ENCODE measurements at places on chromosomes 4 and X. TPM values are rescaled to one million over a fixed set of nuclear protein-coding genes. Genes with fewer than 3 reads are reported as not detected.
A peak's percentile ranks its signal among the peaks of the same experiment; 100 is the strongest.

Gene CAMK2D
- polyA plus RNA-seq, result 21.1 TPM

Gene SPANXN1
- polyA plus RNA-seq, result not detected

Gene UGT2B10
- polyA plus RNA-seq, result not detected

Gene NPY1R
- polyA plus RNA-seq, result 3.5 TPM

Gene CPZ
- not detected for polyA plus RNA-seq

Gene IGFBP7
- 44.0 TPM for polyA plus RNA-seq

Gene PCDH11X
- not detected for polyA plus RNA-seq

Gene SHISA3
- 0.54 TPM for polyA plus RNA-seq

DNA sequence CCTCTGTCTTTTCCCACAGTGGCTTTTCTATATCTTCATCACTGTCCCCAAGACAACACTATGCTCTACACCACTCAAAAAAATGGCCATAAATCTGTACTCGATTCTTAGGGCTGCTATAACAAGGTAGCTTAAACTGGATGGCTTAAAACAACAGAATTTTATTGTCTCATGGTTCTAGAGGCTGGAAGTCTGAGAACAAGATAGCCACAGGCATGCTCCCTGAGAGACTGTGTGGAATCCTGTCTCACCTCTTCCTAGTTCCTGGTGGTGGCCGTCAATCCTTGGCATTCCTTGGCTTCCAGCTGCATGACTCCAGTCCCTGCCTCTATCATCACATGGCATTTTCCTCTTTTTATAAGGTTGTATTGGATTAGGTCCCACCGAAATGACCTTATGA lies 70.7 kb upstream of the DCLK2 start:
- no peak overlapping the region for H3K27ac ChIP-seq
- H3K36me3 ChIP-seq, result no peaks in the 10 kb centered on the region
- no peak for DNase-seq
- no peaks in the 10 kb centered on the region for H3K27me3 ChIP-seq

GRCh38 chrX:2967584-2967983 lies 38.4 kb upstream of the ARSD start:
- H3K4me3 ChIP-seq, result no peak overlapping the region
- DNase-seq, result no peak
- H3K27me3 ChIP-seq, result no peaks in the 10 kb centered on the region
- no peaks in the 10 kb centered on the region for H3K36me3 ChIP-seq
- H3K27ac ChIP-seq, result no peak overlapping the region

DNA sequence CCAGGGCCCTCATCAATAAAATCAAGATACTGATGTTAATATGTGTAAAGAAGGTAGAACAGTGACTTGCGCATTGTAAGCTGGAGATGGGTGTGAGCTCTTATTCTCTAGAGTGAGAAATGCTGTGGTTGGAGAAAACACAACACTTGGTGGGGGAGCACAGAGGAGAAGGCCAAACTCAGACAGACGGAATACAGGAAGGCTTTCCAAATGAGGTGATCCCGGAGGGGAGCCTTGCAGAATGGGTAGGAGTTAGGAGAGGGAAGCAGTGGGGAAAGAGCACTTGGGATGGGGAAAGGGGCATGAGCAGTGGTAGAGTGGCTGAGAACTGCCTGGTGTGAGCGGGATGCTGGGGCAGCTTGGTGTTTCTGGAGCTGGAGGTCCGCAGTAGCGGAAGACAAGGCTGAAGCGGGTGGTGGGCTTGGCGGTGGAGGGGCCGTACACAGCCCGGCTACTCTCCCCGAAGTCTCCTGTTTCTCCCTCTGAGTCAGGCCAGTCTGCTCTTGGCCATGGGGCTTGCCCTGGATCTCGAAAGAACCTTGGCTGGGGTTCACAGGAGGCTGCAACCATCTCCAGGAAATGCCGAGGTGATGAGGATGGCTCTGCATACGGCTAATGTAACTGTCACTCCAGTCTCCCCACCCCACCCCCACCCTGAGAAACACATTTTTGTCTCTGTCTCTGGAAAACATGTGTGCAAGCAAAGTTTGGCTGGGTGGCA lies 11.3 kb upstream of the PLAC1 start:
- no peak overlapping the region for H3K4me3 ChIP-seq
- peak overlapping the region; percentile 51 for H3K27ac ChIP-seq
- H3K36me3 ChIP-seq, result no peaks in the 10 kb centered on the region
- DNase-seq, result no peak

GRCh38 chr4:39527296-39528060 lies at the start of gene UGDH:
Gene UGDH (minus strand): TSS chr4:39527439. CDS start chr4:39521512, 5,927 bp downstream.
- peak; percentile 99 for DNase-seq
- H3K27me3 ChIP-seq, result no peaks in the 10 kb centered on the region
- H3K36me3 ChIP-seq, result no peaks in the 10 kb centered on the region
- peak within 1 kb of the TSS; percentile 77 for H3K4me3 ChIP-seq
- H3K27ac ChIP-seq, result peak within 1 kb of the TSS; percentile 80

- H3K27me3 ChIP-seq, result peaks cover 14% of the 10 kb centered on the region
- no peak overlapping the region for H3K27ac ChIP-seq
- H3K4me1 ChIP-seq, result peaks cover 10% of the 10 kb centered on the region
- no peaks in the 10 kb centered on the region for H3K36me3 ChIP-seq
- no peak overlapping the region for H3K4me3 ChIP-seq
Observed at GRCh38 chr4:171812333-171812664, 905 bp upstream of the GALNTL6 start.

GRCh38 chr4:28523681-28524190 lies 1663.1 kb downstream of the STIM2 start:
- H3K4me1 ChIP-seq, result no peaks in the 10 kb centered on the region
- H3K36me3 ChIP-seq, result no peaks in the 10 kb centered on the region
- no peak overlapping the region for H3K4me3 ChIP-seq
- H3K27ac ChIP-seq, result no peak overlapping the region
- no peaks in the 10 kb centered on the region for H3K27me3 ChIP-seq
- DNase-seq, result no peak

DNA sequence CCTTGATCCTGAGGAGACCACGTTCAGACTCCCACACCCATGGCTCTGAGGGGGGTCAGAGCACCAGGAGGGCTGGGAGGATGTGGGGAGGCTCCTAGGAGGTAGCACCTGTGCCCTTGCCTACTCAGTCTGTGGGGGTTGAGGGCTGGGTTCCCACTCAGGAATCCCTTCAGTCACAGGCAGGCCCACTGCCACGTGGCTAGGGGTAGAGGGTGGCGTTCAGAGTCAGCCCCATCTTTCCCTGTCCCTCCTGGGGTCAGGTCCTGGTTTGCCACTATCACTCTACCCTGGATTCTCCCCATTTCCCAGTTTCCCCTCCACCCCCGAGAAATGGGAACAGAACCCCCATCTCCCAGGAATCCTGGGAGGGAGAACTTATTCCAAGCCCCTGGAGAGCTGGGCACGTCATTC lies 111.3 kb downstream of the PSAPL1 start:
- no peak overlapping the region for H3K27ac ChIP-seq
- H3K36me3 ChIP-seq, result no peaks in the 10 kb centered on the region
- no peak overlapping the region for H3K4me3 ChIP-seq
- H3K27me3 ChIP-seq, result no peaks in the 10 kb centered on the region

GRCh38 chr4:16663307-16663706 lies 235.1 kb downstream of the LDB2 start:
- H3K4me1 ChIP-seq, result no peaks in the 10 kb centered on the region
- H3K36me3 ChIP-seq, result no peaks in the 10 kb centered on the region
- H3K27ac ChIP-seq, result no peak overlapping the region
- H3K4me3 ChIP-seq, result no peak overlapping the region
- H3K27me3 ChIP-seq, result no peaks in the 10 kb centered on the region

GRCh38 chrX:124028182-124028581 lies 66.7 kb downstream of the STAG2 start:
- no peaks in the 10 kb centered on the region for H3K36me3 ChIP-seq
- no peak for DNase-seq
- no peaks in the 10 kb centered on the region for H3K4me1 ChIP-seq
- no peak overlapping the region for H3K27ac ChIP-seq
- no peaks in the 10 kb centered on the region for H3K27me3 ChIP-seq

GRCh38 chr4:110296892-110297291 lies 98.5 kb upstream of the ELOVL6 start:
- no peaks in the 10 kb centered on the region for H3K4me1 ChIP-seq
- H3K27me3 ChIP-seq, result peaks cover 7% of the 10 kb centered on the region
- H3K27ac ChIP-seq, result no peak overlapping the region
- H3K36me3 ChIP-seq, result no peaks in the 10 kb centered on the region
- DNase-seq, result no peak

GRCh38 chr4:122819708-122820449 lies 6.8 kb upstream of the FGF2 start:
- DNase-seq, result no peak
- H3K27ac ChIP-seq, result no peak overlapping the region

- H3K36me3 ChIP-seq, result no peaks in the 10 kb centered on the region
- H3K4me1 ChIP-seq, result peaks cover 15% of the 10 kb centered on the region
- H3K27me3 ChIP-seq, result no peaks in the 10 kb centered on the region
- H3K27ac ChIP-seq, result no peak overlapping the region
- no peak for DNase-seq
Observed at GRCh38 chrX:39194673-39195072, 393.4 kb downstream of the MID1IP1 start.

- H3K27ac ChIP-seq, result no peak overlapping the region
- no peaks in the 10 kb centered on the region for H3K36me3 ChIP-seq
- no peak overlapping the region for H3K4me3 ChIP-seq
Observed at GRCh38 chr4:82362565-82362964, 11.2 kb downstream of the HNRNPD start.

DNA sequence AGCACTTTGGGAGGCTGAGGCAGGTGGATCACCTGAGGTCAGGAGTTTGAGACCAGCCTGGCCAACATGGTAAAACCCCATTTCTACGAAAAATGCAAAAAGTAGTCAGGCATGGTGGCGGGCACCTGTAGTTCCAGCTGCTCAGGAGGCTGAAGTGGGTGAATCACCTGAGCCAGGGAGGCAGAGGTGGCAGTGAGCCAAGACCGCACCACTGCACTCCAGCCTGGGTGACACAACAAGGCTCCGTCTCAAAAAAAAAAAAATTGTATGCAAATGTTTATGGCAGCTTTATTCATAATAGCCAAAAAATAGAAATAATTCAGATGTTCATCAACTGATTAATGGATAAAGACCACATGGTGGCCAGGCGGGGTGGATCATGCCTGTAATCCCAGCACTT lies 9.8 kb upstream of the NOCT start:
- no peaks in the 10 kb centered on the region for H3K36me3 ChIP-seq
- no peaks in the 10 kb centered on the region for H3K27me3 ChIP-seq
- H3K27ac ChIP-seq, result no peak overlapping the region
- no peak overlapping the region for H3K4me3 ChIP-seq
- H3K4me1 ChIP-seq, result no peaks in the 10 kb centered on the region
- DNase-seq, result no peak

GRCh38 chr4:66045913-66046312 lies 375.6 kb upstream of the EPHA5 start:
- no peaks in the 10 kb centered on the region for H3K36me3 ChIP-seq
- H3K27me3 ChIP-seq, result no peaks in the 10 kb centered on the region

DNA sequence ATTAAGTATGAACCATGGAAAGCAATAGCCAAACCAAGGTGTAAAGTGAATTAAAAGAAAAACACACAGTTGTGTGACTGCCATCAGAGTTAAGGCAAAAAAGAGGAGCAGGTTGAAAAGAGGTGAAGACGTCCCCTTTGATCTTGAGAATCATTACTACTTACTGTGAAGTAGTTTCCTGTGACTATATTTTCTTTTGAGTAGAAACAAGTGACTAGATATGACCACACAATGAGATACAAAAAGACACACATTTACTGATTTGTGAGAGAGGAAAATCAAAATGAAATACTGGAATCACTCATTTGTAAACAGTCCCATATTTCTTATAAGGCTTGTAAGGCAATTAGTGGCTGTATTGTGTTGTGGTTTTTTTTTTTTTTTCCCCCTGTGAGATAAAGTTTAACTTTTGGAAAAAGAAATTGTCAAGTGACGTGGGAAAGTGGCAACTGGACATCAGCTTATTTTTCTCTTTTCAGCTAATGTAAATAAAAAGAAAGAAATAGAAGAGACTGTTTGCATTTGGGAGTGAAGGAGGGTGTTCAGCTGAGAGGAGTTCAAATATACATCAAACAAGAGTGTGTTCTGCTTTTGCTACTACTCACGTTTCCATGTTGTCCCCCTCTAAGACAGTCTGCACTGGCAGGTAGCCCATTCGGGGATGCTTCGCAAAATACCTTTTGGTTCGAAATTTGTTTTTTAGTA lies 106.4 kb upstream of the FTHL17 start:
- no peaks in the 10 kb centered on the region for H3K27me3 ChIP-seq
- DNase-seq, result no peak
- no peak overlapping the region for H3K27ac ChIP-seq
- no peak overlapping the region for H3K4me3 ChIP-seq

- no peaks in the 10 kb centered on the region for H3K27me3 ChIP-seq
- peak overlapping the region; percentile 14 for H3K27ac ChIP-seq
- H3K4me3 ChIP-seq, result no peak overlapping the region
- H3K4me1 ChIP-seq, result no peaks in the 10 kb centered on the region
Observed at GRCh38 chr4:77854431-77855111, 8.1 kb upstream of the MRPL1 start.

GRCh38 chr4:38470735-38471262 lies 193.2 kb upstream of the KLF3 start:
- no peak overlapping the region for H3K4me3 ChIP-seq
- H3K27me3 ChIP-seq, result no peaks in the 10 kb centered on the region
- DNase-seq, result no peak
- no peaks in the 10 kb centered on the region for H3K36me3 ChIP-seq
- no peaks in the 10 kb centered on the region for H3K4me1 ChIP-seq

- no peaks in the 10 kb centered on the region for H3K4me1 ChIP-seq
- no peak overlapping the region for H3K27ac ChIP-seq
- no peak overlapping the region for H3K4me3 ChIP-seq
- DNase-seq, result no peak
Observed at GRCh38 chr4:129498626-129499025, 402.7 kb downstream of the C4orf33 start.

DNA sequence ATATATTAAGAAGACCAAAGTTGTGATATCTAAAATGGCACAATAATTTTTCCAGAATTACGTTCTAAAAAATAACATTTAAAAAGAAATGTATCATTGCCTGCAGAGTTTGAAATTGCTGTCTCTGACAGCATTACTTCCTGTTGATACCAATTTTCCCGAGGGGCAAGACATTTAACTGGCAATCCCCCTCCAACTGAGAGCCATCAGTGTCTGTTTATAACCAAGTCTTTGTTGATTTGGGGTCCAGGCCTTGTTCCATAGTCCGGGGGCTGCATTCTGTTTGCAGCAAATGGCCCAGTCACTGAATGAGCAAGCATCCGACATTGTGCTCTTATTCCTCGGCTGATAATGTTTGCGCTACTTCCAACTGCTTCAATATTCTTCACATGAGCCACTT lies 231.5 kb downstream of the NAF1 start:
- H3K27me3 ChIP-seq, result no peaks in the 10 kb centered on the region
- no peaks in the 10 kb centered on the region for H3K4me1 ChIP-seq
- no peak for DNase-seq
- no peak overlapping the region for H3K27ac ChIP-seq

- no peaks in the 10 kb centered on the region for H3K27me3 ChIP-seq
- peak; percentile 55 for DNase-seq
Observed at GRCh38 chr4:85803856-85804255, 328.9 kb downstream of the ARHGAP24 start.

GRCh38 chr4:83639849-83640493 lies 104.1 kb downstream of the GPAT3 start:
- peak; percentile 84 for DNase-seq
- no peak overlapping the region for H3K27ac ChIP-seq
- H3K4me1 ChIP-seq, result no peaks in the 10 kb centered on the region

GRCh38 chrX:120568609-120569008 lies 7.8 kb upstream of the CUL4B start:
- DNase-seq, result no peak
- H3K4me1 ChIP-seq, result peaks cover 5% of the 10 kb centered on the region
- H3K27ac ChIP-seq, result no peak overlapping the region
- no peak overlapping the region for H3K4me3 ChIP-seq

Data from small intestine (tissue), 16 donors.